ENCODE measurements at places on chromosomes 7 and 10.

- peak; percentile 57 for DNase-seq
Measured at GRCh38 chr10:71840177-71840957, 10.7 kb downstream of the PSAP start.

- DNase-seq: no peak
Measured at GRCh38 chr10:89838044-89838615, 136.7 kb downstream of the KIF20B start.

DNA sequence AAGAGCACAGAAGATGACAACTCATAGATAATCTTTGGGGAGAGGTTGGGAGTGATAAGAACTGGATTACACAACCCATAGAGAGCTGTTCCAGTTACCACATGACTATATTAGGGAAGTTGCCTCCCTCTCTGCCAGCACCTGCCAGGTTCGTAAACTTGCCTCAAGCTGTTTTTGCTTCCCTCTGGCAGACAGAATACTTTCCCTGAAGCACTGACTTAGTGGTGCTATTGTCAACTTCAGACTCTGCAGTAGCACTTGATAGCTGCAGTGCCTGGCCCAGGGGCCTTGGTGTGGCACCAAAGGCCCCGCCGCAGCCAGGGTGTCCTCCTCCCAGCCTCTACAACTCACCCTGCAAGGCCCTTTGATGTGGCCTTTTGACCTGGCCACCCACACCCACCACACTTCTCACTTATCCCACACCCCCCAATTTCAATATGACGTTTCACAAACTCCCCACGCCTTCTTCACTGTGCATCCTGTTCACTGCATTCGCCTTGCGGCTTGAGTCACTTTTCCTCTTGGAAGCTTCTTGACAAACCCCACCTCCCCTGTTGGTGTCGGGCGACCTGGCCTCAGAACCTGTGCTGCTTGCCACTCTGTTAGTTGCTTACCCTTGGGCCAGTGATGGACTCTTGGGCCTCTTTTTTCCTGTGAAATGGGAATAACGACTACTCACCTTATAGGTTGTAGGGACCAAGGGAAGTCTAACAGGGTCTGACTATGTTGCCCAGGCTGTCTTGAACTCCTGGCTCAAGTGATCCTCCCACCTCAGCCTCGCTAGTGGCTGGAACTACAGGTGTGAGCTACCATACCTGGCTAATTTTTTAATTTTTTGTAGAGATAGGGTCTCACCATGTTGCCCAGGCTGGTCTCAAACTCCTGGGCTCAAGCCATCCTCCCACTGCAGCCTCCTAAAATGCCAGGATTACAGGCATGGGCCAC is 50.2 kb upstream of the PODXL start:
- no peak for DNase-seq

- no peak for DNase-seq
Measured at GRCh38 chr7:29490094-29490607, 73.5 kb upstream of the PRR15 start.

DNA sequence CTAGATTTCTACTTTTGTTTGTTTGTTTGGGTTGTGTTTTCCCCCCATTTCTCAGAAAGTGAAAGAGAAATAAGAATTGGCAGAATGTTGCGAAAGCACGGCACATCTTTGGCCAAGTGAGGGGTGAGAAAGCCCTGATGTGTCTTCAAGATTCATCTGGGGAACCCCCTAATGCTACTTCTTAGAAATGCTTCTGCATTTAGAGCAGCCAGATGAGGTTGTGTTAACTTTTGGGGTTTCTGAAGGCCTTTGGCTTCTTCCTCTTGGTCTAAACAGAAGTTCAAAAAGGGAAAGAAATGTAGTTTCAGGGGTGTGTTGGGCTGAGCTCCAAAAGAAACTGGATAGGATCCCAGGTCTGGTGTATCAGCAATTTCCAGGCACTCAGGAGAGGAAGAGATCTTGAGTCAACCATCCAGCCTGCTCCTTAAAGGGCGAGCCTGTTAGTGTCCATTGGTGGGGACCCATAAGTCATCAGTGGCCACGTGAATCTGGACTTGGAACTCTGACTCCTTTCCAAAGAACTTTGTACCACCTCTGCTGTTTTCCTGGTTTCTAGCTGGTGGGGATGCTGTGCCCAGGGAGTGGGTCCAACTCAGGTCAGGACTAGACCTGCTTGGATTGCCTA is 6.5 kb downstream of the DUSP5 start:
- no peak for DNase-seq

DNA sequence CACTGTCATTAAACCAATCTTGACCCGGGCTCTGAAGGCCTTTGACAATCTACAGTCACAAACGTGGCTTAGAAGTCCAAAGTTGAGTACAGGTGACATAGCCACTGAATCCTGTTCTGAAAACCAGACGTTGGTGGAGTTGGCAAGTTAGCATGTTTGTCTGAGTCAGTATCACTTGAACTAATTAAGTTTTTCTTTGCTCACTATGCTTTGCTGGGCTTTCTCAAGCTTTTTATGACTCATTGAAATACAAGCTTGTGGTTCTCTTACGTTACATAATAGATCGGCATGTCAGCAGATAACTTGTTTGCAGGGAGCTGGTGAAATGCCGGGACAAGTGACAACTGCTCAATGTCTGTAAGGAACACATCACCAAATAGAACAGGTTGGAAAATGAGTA is 53.8 kb downstream of the ARL5B start:
- no peak for DNase-seq

DNA sequence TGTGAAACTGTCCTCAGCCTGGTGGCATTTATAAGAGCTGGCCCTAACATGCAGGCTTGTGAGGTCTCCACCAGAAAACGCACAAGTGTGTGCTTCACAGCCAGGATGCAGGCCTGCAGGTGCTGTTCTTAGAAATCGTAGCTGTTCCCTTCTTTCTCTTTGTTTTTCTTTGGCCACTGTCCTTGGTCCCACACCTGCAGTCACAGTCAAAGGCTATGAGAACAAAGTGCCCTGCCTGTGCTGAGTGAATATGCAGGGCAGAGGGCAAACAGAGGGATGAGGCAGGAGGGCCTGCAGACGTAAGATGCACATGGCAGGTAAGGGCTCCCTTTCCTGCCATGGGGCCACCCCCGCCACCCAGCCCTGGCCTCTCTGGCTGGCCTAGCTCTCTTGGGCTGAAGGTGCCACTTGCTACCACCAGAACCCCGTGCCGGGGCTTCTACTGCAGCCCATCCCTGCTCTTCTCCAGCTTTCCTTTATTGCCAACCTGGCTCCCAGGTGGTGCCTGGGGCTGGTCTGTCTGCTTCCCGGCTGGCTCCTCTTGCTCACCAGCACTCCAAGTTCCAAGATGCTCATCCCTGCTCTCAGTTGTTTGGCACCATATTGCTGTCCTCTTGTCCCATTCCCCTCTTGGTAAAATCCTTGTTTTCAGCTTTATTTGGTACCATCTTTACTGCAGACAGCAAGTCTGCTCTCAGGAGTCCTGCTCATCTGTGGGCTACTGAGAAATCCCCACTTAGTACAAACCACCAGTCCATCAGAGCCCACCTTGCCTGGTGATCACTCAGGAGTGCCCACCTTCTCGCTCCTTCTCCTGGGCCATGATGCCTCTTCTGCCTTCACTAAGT is 308.1 kb upstream of the ZMIZ1 start:
- no peak for DNase-seq

DNA sequence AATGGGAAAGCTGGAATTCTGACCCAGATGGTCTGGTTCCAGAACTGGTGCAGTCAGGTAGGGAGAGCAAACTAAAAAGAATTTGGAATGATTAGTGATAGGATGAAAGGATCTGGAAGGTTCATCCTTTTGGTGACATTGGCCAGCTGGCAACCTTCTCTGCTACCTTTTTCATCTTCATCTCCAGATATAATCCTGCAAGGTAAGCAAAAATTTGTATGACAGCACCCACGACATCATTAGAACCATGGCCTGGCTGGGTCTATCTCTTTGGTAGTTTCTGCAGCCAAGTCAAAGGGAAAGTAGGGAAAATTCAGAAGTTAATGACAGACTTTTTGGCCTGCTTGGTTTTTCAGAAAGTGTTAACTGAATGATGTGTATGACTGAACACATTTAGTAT is 188.9 kb upstream of the MALRD1 start:
- no peak for DNase-seq

- no peak for DNase-seq
Measured at GRCh38 chr7:19392246-19392645, 247.0 kb upstream of the FERD3L start.

- DNase-seq: no peak
Measured at GRCh38 chr7:155533120-155533826, 13.1 kb downstream of the CNPY1 start.

GRCh38 chr10:75538765-75539164 is 107.3 kb downstream of the LRMDA start:
- DNase-seq: no peak

DNA sequence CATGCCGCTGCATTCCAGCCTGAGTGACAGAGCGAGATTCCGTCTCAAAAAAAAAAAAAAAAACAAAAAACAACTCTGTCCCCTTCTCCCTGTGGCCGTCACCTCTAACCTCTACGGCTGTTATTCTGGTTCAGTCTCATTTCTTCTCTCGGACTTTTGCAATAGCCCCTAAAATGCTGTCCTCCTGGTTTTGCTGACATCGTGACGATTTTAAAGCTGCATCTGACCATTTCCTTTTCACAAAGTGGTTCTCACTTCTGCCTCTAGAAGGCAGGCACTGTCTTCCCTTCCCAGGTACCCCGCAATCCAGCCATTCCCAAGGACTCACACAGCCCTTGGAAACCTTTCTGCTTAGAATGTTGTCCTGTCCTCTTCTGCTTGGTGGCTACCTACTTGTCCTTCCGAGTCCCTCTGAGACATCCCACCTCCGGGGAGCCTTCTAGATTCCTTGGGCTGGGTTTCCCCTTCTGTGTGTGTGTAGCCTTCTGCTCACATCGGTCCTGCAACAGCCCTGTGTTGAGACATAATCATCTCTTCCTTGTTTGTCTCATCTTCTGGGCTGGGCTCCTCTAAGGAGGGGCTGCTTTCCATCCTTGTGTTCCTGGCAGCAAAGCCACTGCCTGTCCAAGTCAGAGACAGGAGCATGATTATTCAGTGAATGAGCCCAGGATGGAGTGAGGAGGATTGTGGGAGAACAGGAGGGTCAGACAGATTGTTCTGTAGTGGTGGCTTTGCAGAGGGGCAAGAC is 83.1 kb downstream of the GRK5 start:
- DNase-seq: no peak

- DNase-seq: no peak
Measured at GRCh38 chr7:16055263-16055976, 365.9 kb downstream of the CRPPA start.

DNA sequence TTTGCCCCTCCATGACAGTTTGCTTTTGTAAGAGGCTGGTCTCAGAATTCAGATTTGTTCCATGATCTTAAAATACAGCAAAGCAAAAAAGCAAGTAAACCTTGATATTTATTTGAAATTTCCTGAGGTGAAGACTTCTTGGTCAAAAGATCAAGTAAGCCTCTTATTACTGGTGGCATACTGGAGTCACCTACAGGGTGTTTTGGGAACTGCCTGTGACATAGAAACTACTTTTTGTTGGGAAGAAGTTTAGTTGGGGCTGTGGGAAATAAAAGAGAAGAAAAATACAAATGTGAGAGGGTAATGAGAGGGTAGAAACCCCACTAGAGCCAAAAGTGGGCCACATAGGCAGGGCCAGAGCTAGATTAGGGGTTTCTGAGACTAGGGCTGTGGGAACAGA is 217.9 kb downstream of the OTUD1 start:
- no peak for DNase-seq

DNA sequence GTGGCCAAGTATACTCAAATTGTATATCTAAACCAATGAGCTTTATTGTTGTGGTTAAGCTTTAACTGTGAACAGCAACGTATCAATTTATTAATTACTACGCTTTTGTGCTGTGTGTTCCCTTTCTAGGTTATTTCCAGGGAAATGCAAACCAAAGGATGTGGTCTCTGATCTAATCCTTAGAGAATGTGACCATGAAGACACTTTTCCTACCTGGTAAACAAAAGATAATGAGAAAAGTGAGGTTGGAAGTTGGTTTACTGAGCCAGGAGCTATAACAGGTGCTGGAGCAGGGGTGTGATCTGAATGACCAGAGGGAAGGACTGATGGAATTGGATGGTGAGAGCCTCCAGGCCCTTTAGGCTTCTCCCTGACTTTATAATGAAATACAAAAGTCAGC is 25.4 kb upstream of the CALU start:
- DNase-seq: no peak

DNA sequence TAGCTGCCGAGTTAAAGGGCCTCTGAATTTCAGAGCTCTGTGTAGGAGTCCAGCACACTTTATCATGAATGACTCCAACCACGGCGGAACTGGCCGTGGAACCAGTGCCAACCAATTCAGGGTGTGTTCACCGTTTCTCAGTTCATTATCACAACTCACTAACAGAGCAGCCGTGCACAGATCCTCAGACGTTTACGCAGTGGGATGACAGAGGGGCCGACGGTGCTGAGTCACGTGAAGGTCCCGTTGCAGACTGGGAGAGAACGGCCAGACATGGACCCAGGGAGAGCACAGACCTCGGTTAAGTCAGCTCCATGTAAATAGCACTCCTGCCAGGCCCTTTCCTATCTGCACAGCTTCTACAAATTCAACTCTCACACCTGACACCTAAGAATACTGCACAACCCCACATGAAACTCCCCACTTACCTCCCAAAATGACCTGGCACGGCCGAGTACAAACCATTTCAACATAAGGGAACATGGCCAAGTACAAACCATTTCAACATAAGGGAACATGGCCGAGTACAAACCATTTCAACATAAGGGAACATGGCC is 95.5 kb downstream of the DIP2C start:
- no peak for DNase-seq

- DNase-seq: no peak
Measured at GRCh38 chr10:114661212-114661880, 3.3 kb upstream of the ABLIM1 start.

DNA sequence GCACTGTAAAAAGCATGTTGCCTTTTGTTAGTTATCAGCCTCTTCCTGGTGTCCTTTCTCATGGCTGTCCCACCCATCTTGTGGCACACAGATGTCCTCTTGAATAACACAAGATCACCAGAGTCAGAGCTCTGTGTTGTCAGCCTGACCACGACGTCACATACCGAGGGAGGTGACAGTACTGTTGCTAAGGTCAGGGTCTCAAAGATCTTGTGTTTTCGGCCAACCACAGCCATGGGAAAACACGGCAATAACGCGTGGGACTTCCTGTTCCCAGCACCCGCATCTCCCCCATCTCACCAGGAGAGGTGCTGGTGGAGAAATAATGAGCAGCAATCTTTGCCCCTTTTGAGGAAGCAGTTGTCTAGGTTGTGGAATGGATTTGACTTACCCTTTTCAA is 40.4 kb downstream of the NPVF start:
- no peak for DNase-seq

DNA sequence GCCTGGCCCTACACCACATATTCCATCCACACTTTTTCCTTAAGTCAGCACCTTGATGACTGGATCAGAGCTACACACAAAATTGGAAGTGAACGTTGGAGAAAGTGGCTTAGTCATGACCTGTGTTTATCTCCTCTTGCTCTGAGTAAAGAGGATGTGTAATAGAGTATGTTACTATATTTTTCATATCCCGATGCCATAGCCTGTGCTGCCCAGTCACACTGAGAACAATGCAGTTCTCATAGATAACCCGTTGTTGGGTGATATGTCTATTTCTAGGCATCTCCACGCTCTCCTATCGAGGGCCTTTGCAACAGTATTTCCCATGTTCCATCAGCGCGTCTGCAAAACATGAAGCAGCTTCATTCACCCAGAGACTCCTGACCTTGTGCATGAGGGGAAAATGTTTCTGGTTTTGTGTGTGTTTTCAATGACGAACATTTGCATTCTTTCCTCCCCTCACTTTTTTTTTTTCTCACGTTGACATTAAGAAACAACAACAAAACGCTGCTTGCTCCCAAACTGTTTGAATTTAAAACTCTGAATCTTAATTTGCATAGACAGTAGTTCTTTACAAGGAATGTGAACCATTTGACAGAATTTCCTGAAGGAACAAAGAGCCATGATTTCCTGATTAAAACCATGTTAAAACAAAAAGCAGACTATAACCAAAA is 43.4 kb downstream of the GRK5 start:
- no peak for DNase-seq
